ENCODE measurements at places on chromosomes 16 and 17.

- DNase-seq: no peak
Observed at GRCh38 chr17:7705269-7706255, 560 bp downstream of the EFNB3 start.

- DNase-seq: no peak
Observed at GRCh38 chr16:29806099-29806579, at the start of gene MAZ. MAZ (plus strand) TSS chr16:29806529; CDS start chr16:29806702, 173 bp downstream.

DNA sequence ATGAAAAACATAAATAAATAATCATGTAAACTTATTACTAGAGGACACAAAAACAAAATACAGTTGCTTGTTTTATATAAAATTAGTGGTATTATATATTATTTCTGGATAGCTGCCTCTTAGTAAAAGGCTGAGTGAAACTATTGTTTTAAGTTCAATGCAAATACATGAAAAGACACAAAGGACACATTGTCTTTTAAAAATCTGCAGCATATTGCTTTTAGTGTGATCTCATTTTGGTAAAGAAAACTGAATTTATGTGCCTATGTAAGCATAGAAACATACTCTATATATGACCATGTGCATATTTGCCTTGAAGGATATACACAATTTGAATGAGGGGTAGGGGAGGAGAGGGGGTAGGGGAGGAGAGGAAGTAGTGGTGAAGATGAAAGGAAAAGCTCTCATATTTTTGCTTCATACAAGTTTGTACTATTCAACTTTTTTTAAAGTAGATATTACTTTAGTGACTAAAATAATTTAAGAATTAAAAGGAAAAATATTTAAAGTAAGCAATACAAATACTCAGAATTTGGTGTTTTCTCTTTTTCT is 5.8 kb downstream of the ABCA10 start:
- no peak for DNase-seq

DNA sequence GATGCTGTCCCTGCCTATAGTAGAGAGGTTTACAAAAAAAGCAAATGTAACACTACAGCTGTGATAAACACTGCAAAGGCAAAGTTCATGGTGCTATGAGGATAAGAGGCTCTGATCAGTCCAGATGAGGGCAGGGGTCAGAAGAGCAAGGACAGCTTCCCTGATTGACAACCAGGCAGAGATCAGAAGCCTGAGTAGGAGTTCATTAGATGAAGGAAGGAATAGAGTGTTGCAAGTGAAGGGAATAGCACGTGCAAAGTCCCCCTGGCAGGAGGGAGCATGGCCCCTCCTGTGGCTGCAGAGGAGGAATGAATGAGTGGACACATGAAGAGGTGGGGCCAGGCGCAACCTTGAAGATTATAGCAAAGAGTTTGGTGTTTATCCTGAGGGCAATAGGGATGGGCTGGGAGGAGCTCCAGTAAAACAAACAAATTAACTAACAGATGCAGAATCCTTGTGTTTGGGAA is 208.4 kb upstream of the IRX5 start:
- no peak for DNase-seq

GRCh38 chr16:15052747-15053476 is 3.0 kb downstream of the NTAN1 start:
- DNase-seq: no peak

GRCh38 chr17:45043813-45044540 is 7.5 kb downstream of the DCAKD start:
- DNase-seq: no peak

DNA sequence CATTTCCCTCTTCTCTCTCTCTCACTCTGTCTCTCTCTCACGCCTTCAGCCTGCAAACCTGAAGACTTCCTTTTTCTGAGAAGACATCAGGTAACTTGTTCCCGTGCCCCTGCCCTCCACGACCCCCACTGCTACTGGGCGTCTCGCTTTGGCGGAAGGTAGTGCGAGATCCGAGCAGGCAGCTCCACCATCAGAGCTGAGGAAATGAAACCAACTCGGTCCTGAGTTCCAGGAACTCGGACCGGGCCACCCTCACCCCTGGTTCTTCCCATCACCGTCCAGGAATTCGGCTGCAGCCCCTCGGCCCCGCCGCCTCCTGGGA is 585 bp downstream of the MLKL start:
- DNase-seq: no peak

GRCh38 chr17:67177732-67178131 is 67.3 kb downstream of the HELZ start:
- no peak for DNase-seq

DNA sequence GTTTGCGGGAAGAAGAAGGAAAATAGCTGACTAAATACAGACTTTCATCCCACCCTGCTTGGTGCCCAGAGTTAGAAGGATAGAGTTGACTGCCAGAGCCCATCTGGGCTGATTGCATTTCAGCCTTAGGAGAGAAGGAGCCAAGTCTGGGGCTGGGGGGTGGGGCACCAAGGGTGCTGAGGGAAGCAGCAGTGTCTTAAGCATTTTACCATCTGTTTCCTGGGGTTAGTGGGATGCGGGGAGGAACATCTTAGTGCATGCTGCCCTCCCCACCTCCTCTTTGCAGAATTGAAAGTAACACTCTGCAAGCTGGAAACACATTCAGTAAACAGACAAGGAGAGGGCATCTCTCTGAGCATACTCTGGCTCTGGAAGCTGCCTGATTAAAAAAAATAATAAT is 1.5 kb upstream of the ARL5C start:
- DNase-seq: no peak

GRCh38 chr17:82600731-82601446 is 47.4 kb downstream of the WDR45B start:
- no peak for DNase-seq

GRCh38 chr17:74379495-74380085 is 12.3 kb downstream of the GPR142 start:
- DNase-seq: peak; percentile 96

DNA sequence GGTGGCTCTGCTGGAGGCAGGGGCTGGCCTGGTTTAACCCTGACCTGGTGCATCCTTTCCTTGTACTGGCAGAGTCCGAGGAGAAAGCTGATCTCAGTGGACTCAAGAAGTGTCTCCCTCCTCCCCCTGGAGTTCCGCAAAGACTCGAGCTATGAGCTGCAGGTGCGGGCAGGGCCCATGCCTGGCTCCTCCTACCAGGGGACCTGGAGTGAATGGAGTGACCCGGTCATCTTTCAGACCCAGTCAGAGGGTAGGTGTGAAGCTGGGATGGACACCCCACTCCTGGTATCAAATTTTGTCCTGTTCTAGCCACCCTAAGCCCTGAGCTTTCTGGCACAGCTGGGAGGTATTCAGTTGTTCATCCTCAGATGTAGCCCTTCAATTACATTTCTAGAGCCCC is 42.5 kb downstream of the IL21R start:
- DNase-seq: no peak

DNA sequence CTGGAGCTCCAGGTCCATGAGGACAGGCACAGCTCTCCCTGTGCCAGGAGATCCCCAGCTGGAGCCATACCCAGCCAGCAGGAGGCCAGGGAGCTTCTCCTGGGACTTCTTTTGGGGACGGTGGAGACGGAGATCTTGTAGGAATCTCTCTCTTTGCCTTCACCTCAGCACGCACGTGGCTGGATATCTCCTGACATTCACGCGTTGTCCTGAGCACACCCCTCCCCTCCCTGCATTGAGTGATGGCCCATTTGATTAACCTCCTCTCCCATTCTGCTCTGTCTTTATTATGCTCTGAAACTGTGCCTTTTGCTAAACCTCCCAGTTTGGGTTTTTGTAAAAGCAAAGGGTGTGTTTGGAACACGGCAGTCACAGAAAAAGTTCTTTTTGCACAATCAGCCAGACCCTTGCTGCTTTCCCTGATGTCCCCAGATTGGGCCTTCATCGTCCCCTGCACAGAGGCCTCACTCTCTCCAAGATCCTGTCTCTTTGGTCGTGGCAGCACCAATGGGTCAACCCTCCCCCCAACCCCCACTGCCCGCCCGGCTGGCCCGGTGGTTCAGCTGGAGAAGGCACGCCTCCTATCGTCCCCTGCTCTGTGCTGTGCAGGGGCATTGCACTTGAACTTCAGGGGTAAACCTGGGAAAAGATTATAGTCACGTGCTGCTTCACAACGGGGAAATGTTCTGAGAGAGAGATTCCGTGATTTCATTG is 32.5 kb upstream of the LGALS9 start:
- no peak for DNase-seq

GRCh38 chr17:17672453-17673368 is 8.5 kb upstream of the RAI1 start:
- DNase-seq: no peak

- no peak for DNase-seq
Observed at GRCh38 chr16:2529961-2530628, 1.1 kb downstream of the CEMP1 start.

DNA sequence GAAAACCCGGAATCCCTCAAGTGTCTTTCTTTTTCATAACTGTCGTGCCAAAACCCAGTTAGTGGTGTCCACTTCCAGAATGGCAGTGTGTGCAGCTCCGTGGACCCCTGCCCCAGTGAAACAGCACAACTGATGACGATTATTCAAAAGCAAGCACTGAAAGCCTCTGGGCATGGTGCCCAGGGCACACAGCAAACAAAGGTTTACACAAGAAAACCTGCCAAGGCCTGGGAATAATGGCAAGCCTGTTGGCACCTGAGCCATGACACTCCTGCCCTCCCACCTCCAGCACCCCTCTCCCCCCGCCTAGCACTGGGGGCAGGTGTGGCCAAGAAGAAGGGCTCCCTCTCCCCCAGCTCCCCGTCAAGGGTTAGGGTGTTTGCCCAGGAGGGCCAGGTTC is 2.8 kb downstream of the PKMYT1 start:
- DNase-seq: no peak
